ENCODE measurements at places on chromosomes 1 and 21.

DNA sequence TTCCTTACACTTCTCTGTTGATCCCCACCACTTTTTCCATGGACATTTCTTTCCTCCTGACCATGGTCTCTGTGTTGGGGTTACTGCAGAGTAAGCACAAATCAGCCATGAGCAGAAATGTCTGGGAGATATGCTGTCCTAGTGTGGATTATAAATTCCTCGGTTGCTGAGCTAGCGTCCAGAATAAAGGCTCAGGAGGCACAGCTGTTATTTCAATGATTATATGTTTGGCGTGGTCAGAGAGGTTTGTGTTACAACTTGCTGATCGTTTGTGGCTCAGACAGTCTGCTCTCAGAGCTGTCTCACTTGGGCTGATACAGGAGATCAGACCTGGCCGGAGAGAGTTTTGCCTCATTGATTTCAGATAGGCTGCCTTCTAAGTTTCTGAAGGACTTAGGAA, 37.5 kb upstream of the LAMC2 start:
- no peak for DNase-seq

DNA sequence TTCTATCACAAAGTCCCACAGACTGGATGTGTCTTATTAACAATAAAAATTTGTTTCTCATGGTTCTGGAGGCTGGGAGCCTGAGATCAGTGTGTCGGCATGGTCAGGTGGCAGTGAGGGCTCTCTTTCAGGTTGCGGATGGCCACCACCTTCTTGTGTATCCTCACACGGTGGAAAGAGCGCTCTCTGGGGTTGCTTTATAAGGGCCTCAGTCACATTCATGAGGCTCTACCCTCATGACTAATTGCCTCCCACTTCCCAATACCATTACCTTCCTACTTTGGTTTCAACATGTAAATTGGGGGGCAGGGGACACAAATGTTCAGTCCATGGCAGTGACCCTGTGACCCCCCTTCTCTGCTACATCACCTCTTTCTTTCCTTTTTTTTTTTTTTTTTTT, 20.7 kb upstream of the MX1 start:
- no peak for DNase-seq

DNA sequence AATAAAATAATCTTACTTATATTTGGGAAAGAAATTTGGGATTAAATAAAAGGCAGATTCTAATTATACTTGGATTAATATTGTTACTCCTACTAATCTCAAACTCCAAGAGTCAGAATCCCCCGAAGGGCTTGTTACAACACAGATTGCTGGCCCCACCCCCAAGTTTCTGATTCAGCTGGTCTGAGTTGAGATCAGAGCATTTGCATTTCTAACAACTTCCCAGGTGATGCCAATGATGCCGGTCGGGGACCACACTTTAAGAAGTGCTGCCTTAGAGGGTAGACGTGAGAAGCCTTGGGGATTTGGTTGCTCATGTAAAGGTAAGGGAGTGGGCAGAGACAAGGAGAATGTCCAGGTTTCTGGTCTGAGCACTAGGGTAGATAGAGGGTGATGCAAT, 47.2 kb downstream of the FMN2 start:
- DNase-seq = no peak

DNA sequence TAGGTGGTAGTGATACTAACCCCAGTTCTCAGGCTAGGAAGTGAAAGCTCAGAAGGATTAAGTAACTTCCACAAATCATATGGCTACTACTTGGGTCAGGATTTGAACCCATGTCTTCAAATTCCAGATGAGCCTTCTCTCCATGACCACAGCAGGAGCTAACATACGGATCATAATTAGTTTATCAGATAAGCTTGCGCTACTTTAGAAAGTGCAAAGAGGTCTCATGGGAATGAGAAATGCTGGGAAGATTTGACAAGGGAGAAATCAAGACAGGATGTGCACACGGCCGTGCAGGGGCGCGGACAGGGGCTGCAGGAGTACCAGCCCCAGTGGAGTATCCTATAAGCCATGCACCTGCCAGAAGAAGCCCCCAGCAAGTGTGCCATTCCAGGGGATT, 5.2 kb downstream of the PLEKHA6 start:
- DNase-seq = no peak

- no peak for DNase-seq
Observed at GRCh38 chr1:73910062-73910461, 287.9 kb downstream of the LRRIQ3 start.

DNA sequence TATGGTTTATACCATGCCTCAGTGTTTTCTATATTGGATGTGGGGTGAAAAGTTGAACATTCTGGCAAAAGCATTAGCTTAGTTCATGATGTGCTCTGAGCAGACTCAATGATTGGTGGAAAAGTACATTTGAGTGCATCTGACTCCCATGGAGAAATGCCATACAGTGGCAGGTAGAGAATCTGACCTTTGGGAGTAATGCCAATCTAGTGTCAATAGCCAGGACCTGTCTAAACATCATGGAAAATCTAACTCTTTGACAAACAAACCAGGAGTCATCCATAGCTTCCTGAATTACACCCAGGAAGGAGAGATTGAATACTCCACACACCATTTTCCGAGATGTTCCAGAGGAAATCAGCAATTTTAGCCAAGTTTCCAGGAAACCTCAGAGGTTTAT, 51.0 kb downstream of the XCL1 start:
- DNase-seq = no peak

DNA sequence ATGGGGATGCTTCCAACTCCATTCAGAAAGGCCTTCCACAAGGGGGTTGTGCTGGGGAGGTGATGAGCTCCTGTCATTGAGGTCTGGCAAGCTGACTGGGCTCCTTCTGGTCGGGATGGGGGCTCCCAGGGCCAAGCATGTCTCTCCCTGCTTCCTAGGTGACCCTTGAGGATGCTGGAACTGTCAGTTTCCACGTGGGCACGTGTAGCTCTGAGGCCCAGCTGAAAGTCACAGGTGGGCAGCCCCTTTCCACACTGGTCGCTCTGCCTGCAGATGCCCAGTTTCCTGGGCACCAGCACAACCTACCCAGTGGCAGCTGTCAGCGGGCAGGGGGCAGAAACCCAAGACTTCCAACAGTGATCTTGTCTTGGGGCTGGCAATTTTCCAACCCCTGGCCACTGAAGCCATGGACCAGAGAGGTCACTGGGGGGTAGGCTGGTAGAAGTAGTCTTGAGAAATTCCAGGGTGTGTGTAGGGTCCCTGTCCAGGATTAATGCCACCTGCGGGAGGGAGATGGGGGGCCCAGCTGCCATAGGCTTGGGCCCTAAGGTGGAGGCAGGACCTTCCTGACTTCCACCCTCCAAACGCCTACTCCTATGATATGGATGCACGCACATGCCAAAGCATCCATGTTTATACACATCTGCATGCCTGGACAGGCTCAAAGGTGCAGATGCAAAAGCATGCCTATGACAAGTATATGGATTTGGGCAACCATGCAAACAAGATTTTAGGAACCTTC, 97.1 kb downstream of the TRIM11 start:
- DNase-seq = peak; percentile 28

- DNase-seq = no peak
Observed at GRCh38 chr1:228540161-228540917, 53.2 kb downstream of the RNF187 start.

- no peak for DNase-seq
Observed at GRCh38 chr1:219773775-219774174, 154.6 kb downstream of the SLC30A10 start.

GRCh38 chr1:213986020-213986924, 1.5 kb upstream of the PROX1 start:
- no peak for DNase-seq

- no peak for DNase-seq
Observed at GRCh38 chr1:201828217-201828819, 639 bp upstream of the IPO9 start.

GRCh38 chr1:98008373-98008772, 87.5 kb upstream of the DPYD start:
- no peak for DNase-seq

GRCh38 chr1:228415853-228416216, 826 bp downstream of the TRIM17 start:
- no peak for DNase-seq

DNA sequence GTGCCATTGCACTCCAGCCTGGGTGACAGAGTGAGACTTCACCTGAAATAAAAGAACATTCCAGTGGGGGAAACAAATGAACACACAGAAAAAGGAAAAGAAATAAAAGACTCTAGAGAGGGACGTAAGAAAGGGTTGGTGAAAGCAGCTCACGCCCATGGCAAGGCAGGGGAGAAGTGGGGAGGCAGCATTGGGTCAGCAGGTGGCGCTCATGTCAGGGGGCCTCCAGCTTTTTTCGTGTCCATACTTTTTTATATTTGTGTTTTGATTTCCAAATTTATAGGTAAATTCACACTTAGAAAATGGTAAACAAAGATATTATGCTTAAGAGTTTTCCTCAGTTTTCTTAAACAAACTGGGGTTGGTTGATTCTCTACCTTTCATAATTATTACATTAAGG, 45.5 kb downstream of the VPS13D start:
- peak; percentile 63 for DNase-seq

- peak; percentile 85 for DNase-seq
Observed at GRCh38 chr1:205444931-205445645, 10.8 kb downstream of the BLACAT1 start.

- no peak for DNase-seq
Observed at GRCh38 chr1:206895837-206896242, 1.4 kb upstream of the IL24 start.

DNA sequence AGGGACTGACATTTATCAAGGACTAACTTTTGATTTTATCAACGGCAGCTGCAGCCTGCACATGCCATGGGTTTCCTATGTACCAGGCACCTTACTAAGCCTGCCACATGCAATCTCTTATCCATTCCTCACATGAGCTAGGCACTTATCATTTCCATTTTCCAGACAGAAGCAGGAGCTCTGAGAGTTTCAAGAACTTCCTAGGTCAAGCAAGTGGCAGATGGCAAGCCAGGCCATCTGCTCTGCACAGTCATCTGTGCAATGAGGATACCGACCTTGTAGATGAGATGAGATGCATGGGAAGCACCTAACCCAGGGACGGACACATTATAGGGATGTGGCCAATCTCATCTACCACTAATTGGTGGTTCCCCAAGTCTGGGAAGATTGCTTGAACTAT, 339.4 kb upstream of the USP24 start:
- DNase-seq = no peak

GRCh38 chr1:94541246-94542087, at the start of gene F3:
TSS of gene F3 (minus strand) at chr1:94541759. CDS start at chr1:94541636, 123 bp downstream.
- DNase-seq = peak; percentile 95

GRCh38 chr1:164958982-164959768, 397.3 kb downstream of the LMX1A start:
- DNase-seq = no peak

- no peak for DNase-seq
Observed at GRCh38 chr1:71834601-71835441, 447.5 kb downstream of the NEGR1 start.

DNA sequence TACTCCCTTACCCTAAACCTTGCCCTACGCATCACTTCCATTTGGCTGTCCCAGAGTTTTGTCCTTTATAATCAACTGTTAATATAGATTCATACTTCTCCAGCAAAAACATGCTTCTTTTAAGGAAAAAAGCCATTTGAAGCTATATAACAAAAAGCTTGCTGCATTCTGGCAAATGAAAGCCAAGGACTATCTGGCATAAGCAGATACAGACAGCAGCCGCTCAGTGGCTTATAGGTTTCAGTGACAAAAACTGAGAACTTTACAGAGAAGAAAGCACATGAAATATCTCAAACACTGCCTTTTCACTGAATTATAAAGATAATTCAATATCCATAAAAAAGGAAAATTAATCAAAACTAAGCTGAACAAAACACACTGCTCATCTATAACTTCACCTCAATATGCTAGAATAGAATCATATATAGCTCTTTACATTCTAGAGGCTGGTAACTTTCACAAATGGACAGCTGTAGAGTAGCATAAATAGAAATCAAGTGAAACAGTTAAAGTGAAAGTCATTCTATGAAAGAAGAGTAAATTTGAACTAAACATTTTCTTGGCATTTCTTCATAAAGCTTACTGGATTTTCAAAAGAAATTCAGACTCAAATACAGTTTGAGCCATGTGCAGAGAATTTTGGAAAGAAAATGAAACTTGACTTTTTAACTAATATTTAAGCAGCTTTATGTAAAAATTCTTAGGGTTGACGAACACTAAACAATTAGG, 19.6 kb downstream of the CDC42BPA start:
- no peak for DNase-seq

GRCh38 chr1:22043198-22043769, 9.2 kb upstream of the CDC42 start:
- DNase-seq = no peak

- DNase-seq = peak; percentile 34
Observed at GRCh38 chr21:45558044-45558721, 15.9 kb upstream of the SLC19A1 start.

DNA sequence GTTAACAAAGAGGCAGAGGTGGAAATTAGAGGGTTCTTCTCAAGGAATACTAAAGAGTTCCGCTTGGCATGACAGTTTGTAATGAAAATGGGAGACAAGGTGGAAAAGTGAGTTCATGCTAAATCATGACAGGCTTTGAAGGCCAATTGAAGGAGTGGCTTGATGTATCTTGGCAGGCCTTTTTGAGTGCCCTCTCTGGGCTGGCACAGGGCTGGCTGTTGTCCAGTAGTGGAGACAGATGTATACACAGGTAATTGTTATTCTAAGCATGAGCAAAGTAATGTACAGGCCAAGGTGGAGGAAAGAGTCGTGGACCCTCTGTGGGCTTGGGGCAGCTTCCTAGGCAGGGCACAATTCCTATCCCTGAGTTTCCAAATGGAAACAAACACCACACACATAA, 196.7 kb upstream of the GALNT2 start:
- DNase-seq = no peak

GRCh38 chr1:165495858-165496205, 48.0 kb upstream of the LRRC52 start:
- DNase-seq = no peak

DNA sequence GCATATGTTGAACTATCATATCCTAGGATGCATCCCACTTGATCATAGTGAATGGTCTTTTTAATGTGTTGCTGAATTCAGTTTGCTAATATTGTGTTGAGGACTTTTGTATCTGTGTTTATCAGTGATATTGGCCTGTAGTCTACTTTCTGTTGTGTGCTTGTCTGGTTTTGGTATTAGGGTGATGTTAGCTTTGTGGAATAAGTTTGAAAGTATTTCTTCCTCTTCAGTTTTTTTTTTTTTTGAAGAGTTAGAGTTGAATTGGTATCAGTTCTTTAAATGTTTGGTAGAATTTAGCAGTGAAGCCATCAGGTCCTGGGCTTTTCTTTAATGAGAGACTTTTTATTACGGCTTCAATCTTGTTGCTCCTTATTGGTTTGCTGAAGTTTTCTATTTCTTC, 162.3 kb downstream of the VAV3 start:
- DNase-seq = no peak

DNA sequence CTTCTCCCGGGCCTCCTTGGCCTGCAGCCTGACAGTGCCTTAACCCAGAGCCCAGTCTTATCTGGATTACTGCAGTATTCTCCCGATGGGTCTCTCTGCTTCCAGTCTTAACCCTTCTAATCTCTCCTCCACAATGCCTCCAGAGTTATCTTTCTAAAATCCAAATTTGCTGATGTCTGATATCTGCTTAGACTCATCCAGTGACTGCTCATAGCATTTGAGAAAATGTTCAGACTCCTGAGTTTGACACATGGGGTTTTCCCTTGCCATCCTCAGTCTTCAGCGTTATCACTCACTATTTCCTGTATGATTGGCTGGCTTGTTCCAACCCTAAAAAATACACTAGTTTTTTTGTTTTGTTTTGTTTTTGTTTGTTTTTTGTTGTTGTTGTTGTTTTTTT, 102.0 kb downstream of the FMN2 start:
- DNase-seq = no peak

Data from aorta (tissue), 5 donors.